ENCODE measurements at places on chromosomes 16 and 17.

DNA sequence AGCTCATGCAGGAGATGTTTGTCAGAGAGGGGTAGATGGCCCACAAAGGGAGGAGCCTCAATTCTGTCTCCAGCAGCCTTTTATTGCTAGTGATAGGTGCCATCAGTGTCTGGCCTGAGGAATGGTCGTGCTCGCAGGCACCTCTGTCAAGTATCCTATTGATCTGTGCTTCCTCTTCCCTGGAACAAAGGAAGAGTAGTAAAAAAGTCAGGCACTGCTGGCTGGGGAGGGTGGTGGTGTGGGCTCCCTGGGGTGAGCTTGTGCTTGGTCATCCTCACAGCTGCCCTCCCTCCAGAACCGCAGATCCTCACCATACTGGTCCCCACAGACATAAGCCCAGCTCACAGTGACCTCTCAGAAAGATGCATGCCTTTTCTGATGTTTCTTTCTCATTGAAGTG is 15.0 kb upstream of the SALL1 start:
- no peak for DNase-seq

DNA sequence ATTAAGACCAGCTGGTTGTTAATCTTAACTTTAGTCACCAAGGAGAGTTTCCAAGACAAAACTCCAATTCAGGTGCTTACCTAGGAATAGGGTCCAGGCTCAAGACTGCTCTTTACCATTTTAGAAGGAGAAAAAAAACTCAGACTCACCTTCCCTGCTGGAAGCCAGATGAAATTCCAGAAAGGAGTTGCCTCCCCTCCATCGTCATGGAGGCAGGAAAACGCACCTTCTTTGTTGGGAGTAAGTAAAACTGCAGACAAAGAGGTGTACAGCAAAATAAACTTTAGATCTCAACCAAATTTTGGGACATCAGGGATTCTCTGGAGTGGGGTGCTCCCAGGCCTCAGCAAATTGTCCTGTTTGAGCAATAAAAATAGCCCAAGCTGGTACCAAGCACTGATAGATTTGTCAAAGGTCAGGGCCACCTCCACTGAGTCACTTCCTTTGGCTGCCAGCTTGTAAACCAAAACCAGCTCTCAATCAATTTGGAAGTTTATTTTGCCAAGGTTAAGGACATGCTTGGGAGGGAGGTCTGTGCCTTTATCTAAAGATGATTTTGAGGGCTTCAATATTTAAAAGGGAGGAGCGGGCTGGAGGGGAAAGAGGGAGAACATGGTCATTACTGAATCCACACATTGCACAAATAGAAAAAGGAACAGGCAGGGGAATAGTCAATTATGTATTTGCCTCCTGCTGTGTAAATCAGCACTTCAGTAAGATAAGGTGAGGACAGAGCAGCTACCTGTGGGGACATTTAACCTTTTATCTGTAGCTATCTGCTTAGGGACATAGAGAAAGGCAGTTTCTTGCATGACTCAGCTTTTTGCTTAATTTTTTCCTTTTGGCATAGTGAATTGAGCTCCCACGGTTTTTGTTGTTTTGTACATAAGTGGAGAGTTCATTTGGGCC is 1.5 kb upstream of the ALDH3A2 start:
- DNase-seq: no peak

DNA sequence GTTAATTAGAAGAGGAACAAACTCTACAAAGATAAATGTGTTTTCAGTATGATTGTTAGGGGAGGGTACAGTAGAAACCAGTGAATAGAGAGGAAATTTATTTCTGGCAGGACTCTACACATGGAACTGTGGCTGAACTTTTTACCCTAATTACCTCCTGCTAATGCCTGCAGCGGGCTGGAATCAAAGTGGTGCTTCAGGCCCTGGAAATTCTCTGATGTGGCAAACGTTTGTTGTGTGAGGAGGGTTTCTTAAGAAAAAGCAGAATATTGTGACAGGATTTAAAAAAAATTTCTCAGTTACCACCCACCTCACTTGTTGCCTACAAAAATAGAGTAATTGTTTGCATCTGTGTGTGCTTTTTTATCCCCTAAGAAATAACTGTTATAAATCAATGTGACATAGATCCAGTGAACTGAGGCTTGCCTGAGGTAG is 154.5 kb downstream of the BCAS3 start:
- no peak for DNase-seq

DNA sequence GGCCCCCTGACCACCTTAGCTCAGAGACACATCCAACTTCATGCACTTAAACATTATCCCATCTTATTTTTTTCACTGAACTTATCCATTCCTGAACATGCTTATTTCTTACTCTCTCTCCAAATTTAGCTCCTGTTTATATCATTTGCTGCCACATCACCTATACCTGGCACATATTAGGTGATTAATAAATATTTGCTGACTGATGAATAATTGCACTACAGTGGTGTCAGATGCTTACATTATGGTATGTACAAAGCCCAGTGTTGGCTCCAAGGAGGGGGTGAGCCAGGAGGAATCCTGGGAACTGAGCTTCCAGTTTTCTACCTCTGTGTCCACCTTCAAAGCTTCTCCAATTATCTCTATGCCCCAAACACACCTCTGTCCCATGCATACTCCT is 124.0 kb upstream of the PMFBP1 start:
- no peak for DNase-seq

- no peak for DNase-seq
Observed at GRCh38 chr17:38982858-38983746, 15.9 kb upstream of the FBXO47 start.

Measured in stimulated activated CD8-positive, alpha-beta memory T cell treated with anti-CD3 and anti-CD28 coated beads, Interleukin-4, amount 100 ng/mL, for 24 hours (primary cell).